ENCODE measurements at places on chromosomes 4 and X.

DNA sequence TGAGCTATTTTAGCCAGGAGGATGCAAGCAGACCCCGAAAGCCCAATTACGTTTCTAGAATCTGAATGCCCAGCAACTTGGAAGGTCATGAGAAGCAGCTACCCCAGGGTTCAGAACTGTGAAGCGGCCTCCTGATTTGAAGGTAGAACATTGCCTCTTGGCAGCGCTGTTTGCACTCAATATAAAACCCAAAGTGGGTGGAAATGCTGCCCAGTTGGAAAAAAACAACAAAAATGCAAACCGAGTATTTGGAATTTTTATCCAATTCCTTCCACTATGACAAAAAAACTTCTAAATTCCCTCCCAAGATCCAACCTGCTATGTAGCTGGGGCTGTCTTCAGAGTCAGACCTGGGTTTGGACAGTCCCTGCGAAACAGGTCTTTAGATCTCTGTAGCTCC lies 103.3 kb upstream of the RBPJ start:
- no peak for DNase-seq

GRCh38 chr4:124883632-124884031 lies 171.1 kb upstream of the ANKRD50 start:
- no peak for DNase-seq

DNA sequence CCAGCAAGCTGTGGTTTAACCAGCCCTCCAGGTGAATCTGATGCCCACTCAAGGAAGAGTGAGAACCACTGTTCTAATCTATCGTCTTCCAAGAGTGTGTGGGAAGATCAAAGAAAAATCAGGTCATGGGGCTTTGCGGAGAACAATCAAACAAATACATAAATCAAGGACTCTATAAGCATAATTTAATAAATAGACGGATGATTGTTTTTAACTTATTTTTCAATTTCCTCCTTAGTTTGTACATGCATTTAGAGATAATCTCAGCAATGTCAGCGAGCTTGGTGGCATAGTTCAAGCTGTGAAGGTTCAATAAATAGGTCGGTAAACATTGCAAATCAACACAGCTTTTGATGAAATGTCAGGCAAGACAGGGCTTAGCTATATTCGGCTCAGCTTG lies 84.9 kb downstream of the DMD start:
- no peak for DNase-seq

DNA sequence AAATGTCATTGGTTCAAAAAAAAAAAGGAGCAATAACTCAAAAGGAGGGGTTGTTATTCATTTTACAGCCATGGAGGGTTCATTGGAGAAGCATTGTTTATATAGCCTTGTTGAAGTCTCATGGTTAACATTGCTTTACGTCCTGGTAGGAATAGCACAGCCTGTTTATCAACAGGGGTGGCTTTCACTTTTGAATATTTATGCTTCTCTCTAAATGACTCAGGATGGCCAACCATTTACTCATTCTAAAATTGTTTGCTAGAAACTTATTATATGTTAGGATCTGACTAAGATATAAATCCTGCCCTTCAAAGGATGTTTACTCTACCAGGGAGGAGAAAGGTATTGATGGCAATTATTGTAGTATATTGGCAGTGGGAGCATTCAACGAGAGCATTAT lies 534.1 kb upstream of the GALNTL6 start:
- DNase-seq, result no peak

DNA sequence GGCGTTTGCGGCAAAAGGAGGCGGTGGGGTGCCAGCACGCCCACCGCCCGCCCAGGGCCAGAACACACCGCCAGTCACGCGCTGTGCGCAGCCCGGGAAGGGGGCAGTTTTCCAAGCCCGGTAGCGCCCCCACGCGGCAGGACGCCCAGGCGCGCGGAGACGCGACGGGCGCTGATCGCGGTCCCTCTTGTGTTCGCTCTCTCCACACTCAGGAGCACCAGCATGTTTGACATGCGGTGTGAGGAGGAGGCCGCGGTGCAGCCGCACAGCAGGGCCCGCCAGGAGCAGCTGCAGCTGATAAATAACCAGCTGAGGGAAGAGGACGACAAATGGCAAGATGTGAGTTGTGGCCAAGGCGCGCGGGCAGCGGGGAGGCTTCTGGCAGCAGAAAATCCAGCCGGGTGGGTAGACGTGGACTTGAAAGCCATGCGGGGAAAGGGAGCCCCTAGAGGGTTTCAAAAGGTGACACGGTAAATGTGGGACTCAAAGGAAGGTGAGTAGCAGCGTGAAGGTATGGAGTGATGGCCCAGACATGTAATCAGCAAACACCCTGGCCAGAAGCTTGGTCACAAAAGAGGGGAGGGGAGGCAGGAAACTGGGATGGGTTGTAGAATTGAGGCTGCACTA lies 104.1 kb downstream of the PHOX2B start:
- peak; percentile 37 for DNase-seq

DNA sequence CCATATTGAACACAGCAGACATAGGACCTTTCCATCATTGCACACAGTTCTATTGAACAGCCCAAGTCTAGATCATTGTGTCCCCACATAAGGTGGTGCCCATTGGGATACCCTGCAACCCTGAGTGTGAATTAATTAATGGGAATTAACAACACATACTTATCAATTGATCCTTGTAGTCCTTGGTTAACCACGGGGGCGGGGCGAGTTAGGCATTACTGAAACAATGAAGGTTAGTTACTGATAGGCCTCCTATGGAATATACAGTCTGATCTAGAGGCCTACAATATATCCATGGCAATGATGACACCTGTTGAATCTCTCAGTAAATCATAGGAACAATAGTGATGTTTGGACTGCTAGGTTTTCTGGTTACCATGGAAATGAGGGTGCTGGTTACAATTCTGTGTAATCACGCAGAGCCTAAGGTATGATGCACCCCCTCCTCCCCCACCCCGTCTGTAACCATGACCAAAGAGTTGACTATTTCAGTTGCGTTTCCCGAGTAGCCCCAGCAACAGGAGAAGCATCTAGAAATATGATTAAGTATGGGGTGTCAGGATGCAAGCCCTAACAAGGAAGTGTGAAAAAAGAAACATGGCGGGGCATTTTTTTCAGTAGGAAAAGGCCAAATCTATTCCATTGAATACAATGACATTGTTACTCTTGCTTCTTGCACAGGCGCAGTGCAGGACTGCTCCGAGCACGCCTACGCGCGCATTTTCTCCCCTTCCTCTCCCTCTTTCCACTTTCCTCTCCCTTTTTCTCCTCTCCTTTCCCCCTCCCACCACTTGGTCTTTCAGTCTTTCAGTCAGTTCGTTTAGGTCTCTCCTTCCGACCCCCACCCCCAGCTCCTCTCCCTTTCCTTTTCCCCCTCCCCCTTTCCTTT lies 677 bp upstream of the NONO start:
- no peak for DNase-seq

- DNase-seq, result no peak
These were observed 265.4 kb upstream of the CASK start for GRCh38 chrX:42188730-42189129.

DNA sequence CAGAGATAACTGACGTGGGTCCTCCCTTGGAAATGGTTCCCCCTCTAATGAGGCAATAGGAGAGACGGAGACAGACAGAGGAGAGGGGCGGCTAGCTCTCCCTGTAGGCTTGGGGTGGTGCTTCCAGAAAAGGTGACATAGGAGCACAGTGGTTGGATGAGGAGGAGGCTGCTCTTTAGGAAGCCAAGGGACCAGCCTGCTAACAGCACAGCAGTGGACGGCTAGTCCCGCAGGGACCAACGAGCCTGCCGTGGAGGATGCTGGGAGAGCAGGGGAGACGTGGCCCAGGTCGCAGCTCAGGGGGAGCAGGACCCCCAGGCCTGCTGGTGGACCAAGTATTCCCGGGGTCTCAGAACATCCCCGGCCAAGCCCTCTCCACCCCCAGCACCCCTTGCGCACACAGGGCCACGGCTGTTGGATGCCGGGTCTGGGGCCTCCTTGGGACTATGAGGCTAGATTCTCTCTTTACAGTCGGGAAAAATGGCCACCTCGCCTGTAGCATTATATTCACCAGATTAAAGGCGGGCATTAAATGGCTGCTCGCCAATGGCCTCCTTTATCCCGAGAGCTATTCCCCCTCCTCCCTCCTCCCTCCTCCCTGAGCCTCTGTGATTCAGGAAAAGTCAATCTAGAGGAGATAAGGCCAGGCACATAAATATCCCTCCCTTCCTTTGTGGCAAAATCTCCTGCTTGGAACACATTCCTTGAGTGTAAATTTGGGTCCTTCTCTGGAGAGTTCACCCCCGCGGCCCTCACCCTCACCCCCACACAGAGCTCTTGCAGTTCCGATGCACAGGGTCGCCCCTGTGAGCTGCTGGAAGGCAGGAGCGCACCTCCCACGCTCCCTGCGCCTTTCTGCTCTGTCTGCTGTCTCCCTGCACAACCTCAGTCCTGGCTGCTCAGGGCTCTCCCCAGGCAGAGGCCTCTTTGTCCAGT lies 30.5 kb upstream of the NSG1 start:
- DNase-seq, result no peak

- DNase-seq, result no peak
These were observed 33.0 kb upstream of the ADRA2C start for GRCh38 chr4:3733195-3733594.

- no peak for DNase-seq
These were observed 65.1 kb downstream of the CASK start for GRCh38 chrX:41858161-41858775.
